ENCODE measurements at places on chromosomes 4 and X.

GRCh38 chr4:47040828-47041227 is 9.5 kb downstream of the GABRB1 start:
- no peak for DNase-seq

DNA sequence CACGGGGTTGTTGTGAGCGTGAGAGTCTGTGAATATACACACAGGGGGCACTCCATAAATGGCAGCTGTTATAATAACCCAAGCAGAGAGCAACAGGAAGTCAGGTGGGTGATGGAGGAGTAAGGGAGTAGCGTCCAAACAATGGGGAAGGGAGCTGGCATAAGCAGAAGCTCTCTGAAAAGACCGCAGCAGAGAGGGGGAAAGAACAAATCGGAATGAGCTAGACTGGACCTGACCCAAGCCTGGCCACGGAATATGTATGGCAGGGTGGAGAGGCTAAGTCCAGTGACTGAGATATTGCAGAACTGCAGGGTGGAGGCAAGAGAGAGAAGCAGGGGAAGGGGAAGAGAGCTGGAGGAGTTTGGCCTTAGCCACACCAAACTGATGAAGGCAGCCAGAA is 6.5 kb upstream of the GJB1 start:
- peak; percentile 13 for DNase-seq

GRCh38 chr4:73897380-73898136 is 28.4 kb downstream of the CXCL1 start:
- peak; percentile 99 for DNase-seq

GRCh38 chr4:3440979-3441500 is 728 bp upstream of the HGFAC start:
- peak; percentile 4 for DNase-seq

GRCh38 chr4:80878218-80878617 is 152.3 kb upstream of the BMP3 start:
- peak; percentile 25 for DNase-seq

- DNase-seq: peak; percentile 27
Observed at GRCh38 chr4:158599150-158599549, 72.5 kb downstream of the C4orf46 start.

- DNase-seq: no peak
Observed at GRCh38 chr4:107791902-107792301, 32.8 kb upstream of the SGMS2 start.

DNA sequence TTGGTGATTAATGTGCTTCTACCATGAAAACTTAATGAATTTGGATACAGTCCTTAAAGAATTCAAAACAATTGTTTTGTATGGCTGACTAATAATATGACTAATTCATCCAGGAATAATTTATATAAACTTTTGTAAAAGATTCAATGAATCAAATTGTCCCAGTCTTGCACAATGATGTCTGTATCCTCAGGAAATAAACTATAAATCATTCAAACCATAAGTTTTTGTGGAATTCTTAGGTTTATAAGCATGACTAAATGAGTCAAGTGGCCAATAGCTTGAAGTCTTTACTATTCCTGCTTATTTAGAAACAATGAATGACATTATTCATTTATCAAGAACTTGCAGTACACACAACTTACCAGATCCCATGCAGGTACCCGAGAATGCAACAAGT is 935.0 kb upstream of the INTU start:
- peak; percentile 70 for DNase-seq

GRCh38 chr4:34258176-34258575 is 1986.1 kb downstream of the ARAP2 start:
- peak; percentile 54 for DNase-seq

- DNase-seq: no peak
Observed at GRCh38 chr4:115883847-115884246, 770.4 kb upstream of the NDST4 start.

- DNase-seq: no peak
Observed at GRCh38 chr4:36330796-36331195, 49.4 kb downstream of the DTHD1 start.

GRCh38 chr4:44651425-44651824 is at the start of gene YIPF7:
YIPF7 (minus strand) TSS chr4:44651625; CDS start chr4:44650100, 1,525 bp downstream.
- DNase-seq: no peak

- DNase-seq: no peak
Observed at GRCh38 chr4:101643186-101643837, 147.2 kb upstream of the BANK1 start.

DNA sequence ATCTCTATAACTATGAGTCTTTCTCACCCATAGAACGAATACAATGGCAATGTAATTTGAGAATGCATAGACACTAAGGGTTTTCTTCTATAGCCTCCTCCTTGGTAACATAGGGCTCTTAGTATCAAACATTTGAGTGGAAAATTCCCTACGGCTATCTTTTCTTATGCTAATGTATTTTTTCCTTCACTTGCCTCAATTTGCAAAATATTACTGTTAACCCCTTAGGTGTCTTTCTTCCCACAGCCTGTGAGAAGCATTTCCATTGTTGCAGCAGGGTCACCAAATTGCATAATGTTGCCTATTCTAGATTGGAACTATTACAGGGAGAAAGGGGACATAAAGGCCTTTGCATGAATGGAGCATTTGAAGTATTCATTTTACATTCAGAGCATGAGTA is 140.5 kb upstream of the RAPGEF2 start:
- DNase-seq: no peak

DNA sequence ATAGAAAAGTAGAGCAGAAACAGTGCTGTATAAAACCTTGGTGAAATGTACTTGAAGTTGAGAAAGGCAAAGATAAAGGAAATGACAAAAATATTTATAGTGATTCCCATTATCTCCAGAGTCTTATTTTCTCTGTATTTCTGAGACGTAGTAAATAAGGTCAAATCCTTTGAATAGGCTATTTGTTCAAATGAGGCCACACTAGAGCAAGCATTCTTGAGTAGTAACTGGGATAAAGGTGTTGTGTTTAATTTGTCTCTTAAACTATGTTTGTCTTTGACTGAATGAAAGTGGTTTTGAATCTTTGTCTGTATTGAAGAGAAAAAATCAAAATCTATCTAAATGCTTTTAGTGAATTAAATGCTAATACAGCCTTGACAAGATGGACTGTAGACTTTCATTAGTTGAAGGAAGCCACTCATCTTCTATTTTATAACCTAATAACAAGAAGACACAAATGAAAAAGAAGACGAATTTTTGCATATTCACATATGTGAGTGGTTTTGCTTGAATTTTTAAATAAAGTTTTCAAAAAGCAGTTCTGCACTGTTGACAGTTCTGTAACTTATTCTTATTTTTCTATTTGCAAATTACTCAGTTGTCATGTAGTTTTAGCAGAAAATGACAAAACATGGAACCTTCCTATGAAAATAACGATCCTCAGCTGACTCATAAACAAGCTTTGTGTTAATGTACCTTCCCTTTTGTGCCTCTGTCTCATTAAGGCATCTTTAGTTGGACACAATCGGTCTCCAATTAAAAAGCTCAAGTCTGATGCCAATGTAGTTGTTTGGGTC is 94.8 kb upstream of the PCDH18 start:
- DNase-seq: no peak

- no peak for DNase-seq
Observed at GRCh38 chr4:134463771-134464170, 262.2 kb upstream of the PABPC4L start.

GRCh38 chr4:16140231-16140878 is 56.5 kb upstream of the PROM1 start:
- DNase-seq: no peak

DNA sequence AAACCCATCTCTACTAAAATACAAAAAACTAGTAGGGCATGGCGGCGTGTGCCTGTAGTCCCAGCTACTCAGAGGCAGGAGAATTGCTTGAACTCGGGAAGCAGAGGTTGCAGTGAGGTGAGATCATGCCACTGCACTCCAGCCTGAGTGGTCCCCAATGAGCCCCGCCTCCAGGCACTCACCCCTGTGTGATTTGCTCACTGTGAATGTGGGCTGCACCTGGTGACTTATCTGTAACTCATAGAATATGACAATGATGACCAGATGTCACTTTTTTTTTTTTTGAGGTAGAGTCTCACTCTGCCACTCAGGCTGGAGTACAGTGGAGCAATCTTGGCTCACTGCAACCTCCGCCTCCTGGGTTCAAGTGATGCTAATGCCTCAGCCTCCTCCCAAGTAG is 49.0 kb upstream of the HOPX start:
- DNase-seq: no peak

- no peak for DNase-seq
Observed at GRCh38 chrX:30787012-30787411, 102.0 kb downstream of the TAB3 start.

DNA sequence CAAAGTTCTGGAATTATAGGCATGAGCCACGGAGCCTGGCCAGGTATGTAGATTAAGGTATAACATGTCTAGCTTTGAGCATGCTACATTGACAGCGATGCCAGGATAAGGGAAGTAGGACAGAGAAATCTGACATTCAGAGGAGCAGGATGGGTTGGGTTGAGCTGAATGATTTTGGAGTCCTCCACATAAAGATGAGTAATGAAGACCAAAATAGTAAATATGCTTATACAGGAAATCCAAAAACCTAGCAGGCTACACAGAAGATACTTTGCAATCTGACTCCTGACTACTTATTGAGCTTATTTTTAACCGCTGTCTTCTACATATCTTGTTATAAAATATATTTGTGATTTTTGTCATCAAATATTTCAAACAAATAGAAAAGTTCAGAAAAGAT is 69.7 kb downstream of the PDGFC start:
- peak; percentile 44 for DNase-seq

DNA sequence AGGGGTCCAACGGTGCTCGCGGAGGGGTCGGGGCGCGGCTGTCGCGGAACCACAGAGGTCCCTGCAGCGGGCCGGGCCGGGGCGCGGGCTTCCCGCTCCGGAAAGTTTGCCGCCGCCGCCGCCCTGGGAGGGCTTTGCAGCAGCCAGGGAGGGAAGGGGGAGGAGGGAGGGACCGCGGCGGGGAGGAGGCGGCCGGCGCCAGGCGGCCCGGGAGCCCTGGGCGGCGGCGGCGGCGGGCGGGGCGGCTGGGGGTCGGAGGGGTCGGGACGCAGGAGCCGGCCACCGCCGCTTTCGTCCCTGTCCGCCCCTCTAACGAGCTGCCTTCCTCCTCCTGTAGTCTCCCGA is 375 bp downstream of the FGFR3 start:
- no peak for DNase-seq

GRCh38 chr4:88843067-88843685 is 145.5 kb upstream of the NAP1L5 start:
- no peak for DNase-seq

- DNase-seq: peak; percentile 83
Observed at GRCh38 chrX:10972706-10973105, 138.4 kb upstream of the HCCS start.

DNA sequence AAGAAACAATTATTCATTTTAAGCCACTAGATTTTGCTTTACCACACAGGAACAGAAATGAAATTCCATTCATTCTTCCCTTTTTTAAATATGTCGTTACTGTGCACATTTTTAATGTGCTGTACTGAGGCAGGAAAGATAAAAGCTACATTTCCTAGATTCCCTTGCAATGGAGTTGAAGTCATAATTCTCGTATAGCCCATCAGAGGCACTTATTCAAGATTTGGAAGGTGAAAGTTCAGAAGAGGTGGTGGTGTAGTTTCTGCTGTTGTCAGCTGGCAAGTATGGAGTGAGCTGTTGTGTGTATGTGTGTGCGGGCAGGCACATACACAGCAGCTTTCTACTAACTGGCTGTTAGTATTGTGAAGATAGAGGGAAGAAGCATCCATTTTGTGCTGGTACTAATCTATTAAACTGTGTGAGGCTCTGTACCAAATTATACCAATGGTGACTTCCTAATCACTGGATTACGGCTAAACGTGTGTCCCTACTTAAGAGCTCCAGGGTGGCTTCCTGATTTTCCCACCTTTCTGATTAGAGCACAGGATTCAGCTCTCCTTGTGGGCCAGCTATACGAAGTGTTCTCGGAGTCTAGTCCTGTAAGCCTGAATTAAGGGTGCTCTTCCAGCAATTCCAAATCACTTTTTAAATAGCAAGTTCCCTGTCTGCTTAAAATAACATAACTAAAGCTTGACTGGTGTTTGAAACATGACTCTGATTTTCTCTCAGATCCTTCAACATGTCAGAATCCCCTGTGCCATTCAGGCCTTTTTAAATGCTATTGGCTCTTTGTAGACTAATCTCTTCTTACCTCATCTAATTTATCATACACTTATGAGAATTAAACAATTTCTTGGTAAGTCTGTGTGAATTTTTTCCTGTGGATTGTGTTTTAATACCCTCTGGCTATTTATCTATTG is 43.8 kb downstream of the PDS5A start:
- peak; percentile 76 for DNase-seq

- no peak for DNase-seq
Observed at GRCh38 chr4:72118017-72118416, 86.2 kb downstream of the NPFFR2 start.

DNA sequence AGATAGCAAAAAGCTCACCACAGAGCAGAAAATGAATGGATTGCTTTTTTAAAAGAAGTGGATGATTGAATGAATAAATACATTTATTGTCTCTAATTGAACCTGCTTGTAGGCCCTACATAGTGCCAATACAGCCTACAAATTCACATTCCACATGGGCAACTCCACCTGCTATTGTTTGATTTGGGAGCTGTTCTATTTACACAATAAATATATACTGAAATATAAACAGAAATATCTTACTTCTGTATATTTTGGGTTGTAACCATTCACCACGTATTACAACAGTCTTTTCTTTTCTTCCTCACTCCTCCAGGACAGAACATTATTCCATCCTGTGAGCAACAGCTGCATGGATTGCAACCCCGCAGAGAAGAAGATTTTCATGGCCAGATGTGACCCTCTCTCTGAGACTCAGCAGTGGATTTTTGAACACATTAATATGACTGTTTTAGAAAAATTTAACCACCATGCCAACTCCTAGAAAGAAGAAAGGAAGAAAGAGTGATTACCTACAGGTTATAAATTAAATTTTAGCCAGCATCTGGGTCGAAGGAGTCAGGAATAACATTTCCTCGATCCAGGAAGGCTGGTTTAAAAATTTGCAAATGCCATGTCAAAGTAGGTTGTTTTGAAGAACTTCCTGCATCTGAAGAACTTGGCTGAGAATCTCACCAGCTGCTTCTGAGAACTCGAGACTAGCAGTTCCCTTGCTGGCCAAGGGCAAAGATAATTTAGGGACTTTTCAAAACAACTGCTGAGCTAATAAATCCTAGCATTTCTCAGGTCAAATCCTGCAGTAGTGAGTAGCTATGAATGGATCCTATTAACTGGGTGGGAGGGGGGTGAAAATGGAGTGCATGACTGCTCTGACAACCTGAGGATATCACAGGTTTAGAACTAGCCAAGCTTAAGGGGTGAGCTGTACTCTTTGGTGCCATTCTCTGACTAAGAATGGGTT is 128.7 kb upstream of the GALNT7 start:
- DNase-seq: peak; percentile 31

DNA sequence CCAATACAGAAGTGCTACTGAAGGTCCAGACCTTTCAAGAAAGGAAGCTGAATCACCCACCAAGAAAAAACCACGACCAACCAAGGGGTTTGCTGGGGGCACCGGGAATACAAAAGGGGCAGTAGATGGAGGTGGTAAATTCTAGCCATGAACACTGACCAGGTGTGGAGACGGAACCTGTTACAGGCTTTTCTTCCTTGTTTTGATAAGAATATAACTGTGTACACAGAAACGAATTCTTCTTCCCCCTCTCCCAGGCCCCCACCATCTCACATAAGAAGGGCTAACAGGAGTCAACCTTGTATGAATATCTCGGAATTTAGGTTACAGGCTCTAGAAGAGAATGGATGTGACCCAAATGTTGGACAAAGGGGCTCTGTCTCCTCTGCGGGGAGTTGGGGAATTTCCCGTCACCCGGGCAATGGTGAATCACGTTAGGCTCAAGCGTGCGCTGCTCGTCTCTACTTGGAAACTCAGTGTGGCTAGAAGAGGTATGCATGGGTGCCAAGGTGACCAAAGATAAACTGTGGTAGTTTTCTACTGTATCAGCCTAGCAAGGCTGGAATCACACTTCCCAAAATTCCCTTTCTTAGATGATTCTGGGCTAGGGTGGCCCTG is 87.0 kb downstream of the AFAP1 start:
- DNase-seq: no peak

Data from fibroblast of the aortic adventitia (primary cell).